ENCODE measurements at places on chromosomes 6 and 20.

DNA sequence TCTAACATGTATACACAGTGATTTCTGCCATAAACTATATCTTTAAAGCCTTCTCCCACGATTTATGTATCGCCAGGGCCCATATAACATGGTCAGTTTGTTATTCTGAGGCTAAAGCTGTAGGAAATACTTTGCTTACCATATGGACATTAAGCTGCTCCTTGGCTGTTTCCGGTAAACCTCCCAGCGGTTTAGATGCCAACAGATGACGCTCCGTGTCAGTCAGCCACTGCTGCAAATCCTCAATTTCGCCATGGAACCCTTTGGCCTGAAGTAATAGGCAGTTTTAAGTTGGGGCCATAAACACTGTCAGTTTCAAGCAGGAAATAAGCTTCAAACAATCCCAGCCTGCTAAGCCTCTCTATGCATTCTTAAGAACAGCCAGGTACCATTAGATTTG, 145.4 kb downstream of the DST start:
- DNase-seq: no peak

- DNase-seq: no peak
These were observed 768.4 kb downstream of the TFAP2A start for GRCh38 chr6:9646342-9647070.

DNA sequence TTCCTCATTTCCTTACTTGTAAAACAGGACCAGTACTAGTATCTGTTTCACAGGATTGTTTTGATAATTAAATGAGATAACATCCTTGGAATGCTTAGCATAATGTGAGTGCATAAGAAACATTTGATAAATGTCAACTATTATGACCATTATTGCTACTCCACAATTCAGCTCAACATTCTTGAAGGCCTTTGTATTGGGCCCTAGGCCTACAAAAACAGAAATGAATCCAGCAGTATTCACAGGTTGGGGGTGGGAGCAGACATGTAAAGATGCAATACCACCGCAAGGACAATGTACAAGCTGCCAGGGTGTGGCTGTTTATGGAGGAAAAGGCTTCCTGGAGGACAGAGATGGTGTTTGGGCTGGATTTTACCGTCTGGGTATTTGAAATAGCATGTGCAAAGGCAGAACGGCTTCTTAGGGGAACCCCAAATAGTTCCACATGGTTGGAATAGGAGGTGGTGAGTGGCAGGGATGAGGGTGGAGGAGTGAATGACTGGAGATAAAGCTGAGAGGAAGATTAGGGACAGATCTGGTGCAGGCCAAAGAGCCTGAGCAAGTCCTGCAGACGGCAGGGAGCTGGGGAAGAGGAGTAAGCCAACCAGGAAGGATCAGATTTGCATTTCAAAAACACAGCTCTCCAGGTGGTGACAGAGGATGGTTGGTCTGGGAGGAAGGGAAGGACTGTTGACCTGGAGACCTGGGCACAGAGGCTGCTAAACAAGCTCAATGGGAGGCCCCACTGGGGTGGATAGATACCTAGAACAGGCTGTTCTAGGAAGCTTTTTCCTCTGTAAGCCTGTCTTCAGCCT, 57.0 kb upstream of the EPB41L1 start:
- no peak for DNase-seq

DNA sequence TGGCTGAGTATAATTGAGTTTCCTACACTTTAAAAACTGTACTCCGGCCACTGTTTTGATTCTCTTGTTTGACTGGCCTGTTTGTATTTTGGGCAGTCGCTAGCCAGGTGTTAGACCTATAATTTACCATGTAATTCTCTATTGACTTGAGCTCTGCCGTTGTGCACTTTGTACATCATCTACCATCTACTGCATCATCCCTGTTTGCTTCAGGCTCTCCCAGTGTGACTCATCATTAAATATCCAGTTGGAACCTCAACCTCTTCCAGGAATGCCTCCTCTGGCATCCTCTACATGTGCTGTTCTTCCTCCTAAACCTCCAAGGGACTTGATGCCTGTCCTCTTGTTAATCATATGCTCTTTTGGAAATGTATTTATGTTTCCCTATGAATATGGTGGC, 72.3 kb downstream of the FARS2 start:
- no peak for DNase-seq

- no peak for DNase-seq
These were observed 90.7 kb downstream of the TRMT6 start for GRCh38 chr20:5859608-5860007.

GRCh38 chr6:14743474-14744211, 502.2 kb upstream of the JARID2 start:
- no peak for DNase-seq

GRCh38 chr20:57756213-57756612, 46.4 kb upstream of the PMEPA1 start:
- no peak for DNase-seq
